ENCODE measurements at places on chromosomes 7 and 10.

- DNase-seq, result no peak
Measured at GRCh38 chr7:45657136-45657889, 83.1 kb downstream of the ADCY1 start.

DNA sequence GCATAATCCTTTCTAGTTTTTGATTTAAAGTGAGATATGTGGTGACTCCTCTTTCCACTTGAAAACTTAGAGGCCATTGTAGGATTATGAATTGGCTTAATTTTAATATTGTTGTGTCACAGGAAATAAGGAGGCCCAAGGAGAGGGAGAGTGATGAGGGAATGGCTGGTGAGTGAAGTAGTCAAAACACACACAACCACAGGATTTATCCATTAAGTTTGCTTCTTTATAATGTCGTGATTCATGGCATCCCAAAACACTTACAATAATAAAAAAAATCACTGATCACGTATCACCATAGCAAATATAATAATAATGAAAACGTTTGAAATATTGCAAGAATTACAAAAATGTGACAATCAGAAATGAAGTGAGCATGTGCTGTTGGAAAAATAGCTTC, 1215.5 kb upstream of the LRRTM3 start:
- no peak for DNase-seq

DNA sequence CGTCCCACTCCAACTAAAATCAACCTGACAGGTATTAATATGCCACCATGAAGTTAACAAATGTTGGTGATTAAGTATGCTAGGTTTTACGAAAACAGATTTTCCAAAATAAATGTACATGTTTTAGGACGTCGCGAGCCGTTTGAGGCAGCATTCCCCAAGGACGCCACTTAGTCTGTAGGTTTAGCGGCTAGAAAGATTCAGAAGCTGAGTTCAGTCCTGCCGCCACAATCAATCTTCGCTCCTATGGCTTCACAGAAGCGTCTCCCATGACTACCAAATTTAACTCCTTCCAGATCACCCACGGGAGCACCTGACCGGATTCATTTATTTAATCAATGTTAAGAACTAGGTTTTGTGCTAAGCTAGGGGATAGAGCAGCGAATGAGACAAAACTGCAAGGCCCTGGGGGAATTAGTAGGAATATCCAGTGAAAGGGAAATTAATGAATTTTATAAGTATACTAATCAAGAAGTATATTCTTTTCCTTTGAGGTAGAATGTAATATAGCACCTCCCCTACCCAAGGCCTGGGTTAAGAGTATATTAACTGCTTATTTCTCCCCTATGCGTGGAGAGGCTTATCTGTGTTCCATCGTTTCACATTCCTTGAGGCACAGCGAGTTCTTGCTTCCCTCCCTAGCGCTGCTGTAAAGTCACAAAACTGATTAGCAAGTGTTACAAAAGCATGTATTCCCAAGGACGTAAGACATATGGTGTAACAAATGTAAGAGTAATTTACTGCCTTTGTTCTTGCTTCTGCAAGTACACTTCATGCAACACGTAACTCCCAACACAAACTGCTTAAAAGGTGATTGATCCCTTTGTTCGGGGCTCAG, 994 bp upstream of the CYP51A1 start:
- no peak for DNase-seq

GRCh38 chr10:75916906-75917305, 485.5 kb downstream of the LRMDA start:
- DNase-seq, result no peak

- no peak for DNase-seq
Measured at GRCh38 chr7:50456371-50457123, 6.4 kb upstream of the FIGNL1 start.

DNA sequence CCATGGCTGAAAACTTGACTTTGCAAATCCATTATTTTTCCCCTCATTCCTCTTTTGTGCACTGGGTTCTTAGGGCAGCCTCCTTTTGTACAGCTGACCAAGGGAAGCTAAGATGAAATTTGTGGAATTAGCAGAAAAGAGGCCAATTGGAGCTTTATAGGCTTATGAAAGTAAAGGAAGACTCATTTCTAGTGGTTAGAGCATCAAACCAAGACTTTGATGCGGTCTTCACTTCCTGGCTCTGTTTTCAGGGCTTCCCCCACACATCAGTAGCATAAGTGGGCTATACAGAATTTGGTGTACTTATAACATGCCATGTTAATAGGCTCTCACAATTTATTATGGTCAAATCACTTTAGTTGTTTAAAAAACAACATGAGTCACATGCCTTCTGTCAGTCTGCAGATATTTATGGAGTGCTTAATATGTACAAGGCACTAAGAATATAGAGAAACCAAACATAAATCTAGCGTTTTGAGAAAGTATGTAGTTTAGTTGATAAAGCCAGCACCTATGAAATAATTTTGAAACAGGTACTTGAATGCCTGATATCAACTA, 5.7 kb downstream of the AUTS2 start:
- no peak for DNase-seq

- DNase-seq, result no peak
Measured at GRCh38 chr7:139099172-139099947, 10.2 kb downstream of the ZC3HAV1 start.

Measured in stimulated activated CD8-positive, alpha-beta memory T cell treated with anti-CD3 and anti-CD28 coated beads, Interleukin-7, amount 100 ng/mL, for 4 hours (primary cell).